GM23248 (cell line): ENCODE measurements at places on chromosomes 5 and 9.
A peak's percentile ranks its signal among the peaks of the same experiment; 100 is the strongest.

- DNase-seq, result peak; percentile 0
Measured at GRCh38 chr9:106284296-106284695, 578.7 kb upstream of the ZNF462 start.

DNA sequence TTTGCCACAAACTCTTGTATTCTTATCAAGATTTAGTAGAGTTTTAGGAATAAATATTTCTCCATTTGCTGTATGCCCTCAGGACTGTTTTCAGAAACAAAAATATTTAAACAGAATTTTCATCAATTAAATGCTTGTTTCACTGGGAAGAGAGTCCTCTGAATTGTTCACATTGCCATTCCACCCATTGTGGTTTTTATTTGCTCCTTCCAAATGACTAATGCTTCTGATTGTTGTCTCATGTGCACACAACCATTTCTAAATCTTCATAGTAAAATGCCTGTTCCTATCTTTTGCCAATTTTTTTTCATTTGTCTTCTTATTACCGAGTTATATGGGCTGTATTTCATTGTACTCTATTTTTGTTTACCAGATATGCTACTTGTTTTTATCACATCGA, 10.6 kb downstream of the MARCOL start:
- DNase-seq, result no peak

DNA sequence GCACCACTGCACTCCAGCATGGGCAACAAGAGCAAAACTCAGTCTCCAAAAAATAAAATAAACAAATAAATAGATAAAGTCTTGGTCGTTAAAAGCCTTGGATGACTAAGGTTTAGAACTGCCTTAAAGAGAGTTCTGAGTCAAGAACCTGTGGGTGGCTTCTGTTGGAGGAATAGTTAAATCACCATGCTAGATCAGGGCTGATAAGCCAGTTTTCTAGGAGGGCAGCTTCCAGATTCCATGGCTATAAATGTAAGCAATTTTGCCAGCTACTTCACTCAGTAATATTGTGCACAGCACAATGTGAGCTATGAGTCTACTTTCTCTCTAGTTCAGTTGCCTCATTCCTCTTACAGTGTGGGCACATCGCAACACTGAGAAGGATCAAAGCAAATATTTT, 242.1 kb upstream of the NUDT12 start:
- peak; percentile 7 for DNase-seq

DNA sequence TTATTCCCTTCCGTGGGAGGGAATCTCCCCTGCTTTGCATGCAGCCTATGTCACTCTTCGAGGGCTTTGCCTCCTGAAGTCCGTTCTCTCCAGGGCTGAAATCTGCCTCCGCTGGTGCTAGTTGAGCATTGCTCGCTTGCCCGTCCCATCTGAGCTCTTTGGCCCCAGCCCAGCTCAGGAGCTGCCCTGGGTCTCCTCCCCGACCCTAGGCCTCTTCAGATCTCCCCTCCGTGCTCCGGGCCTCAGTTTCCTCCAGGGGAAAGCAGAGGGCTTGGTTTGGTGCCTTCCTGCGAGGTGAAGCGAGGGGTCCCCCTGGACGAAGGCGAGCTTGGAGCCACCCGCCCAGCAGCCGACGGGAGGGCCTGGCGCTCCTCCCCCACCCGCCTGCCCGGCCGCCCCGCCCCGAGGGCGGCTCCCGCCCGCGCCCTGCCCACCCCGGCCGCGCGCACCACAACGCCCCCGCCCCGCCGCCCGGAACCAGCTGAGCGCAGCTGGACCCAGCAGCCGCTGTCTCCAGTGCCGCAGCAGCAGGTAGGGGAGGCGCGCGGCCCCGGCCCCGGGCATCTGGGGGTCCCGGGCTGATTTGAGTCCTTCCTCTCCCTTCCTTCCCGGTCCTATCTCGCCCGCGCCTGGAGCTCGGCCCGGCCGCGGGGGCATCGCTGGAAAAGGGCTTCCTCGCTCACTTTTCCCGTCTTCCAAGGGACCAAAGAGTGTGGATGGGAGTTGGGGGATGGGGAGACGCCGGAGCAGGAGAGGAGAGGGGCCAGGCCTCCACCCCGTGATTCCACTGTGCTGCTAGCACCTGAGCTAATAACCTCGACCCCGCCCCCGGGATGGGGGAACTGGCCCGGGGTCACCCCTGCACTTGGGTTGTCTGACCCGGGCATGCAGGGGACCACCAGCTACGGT, at the start of gene GSN:
TSS of gene GSN (plus strand) at position 474 of the 909 bp plus-strand sequence. CDS start 33,810 bp downstream, outside the sequence.
- peak; percentile 87 for DNase-seq

GRCh38 chr9:96514108-96514799, 64.3 kb downstream of the HABP4 start:
- peak; percentile 93 for DNase-seq

- DNase-seq, result no peak
Measured at GRCh38 chr5:41924526-41924871, 582 bp upstream of the FBXO4 start.

DNA sequence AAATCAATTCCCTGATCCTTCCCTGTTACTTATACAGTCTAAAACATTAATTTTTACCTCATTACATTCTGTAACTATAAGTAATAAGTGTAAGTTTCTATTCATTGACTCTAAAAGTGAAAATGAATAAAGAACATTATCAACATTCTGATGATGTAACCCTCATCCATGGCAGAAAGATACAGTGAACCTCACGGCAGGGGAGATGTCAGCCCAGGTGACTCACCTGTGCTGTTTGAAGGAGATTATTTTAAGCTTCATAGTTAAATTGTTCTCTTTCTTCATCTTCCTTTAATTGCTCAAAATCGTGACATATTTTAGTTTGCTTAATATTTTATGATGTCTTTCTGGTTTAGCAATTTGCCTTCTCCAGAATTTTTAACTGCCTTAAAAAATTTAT, 268.1 kb downstream of the FSTL4 start:
- DNase-seq, result no peak

DNA sequence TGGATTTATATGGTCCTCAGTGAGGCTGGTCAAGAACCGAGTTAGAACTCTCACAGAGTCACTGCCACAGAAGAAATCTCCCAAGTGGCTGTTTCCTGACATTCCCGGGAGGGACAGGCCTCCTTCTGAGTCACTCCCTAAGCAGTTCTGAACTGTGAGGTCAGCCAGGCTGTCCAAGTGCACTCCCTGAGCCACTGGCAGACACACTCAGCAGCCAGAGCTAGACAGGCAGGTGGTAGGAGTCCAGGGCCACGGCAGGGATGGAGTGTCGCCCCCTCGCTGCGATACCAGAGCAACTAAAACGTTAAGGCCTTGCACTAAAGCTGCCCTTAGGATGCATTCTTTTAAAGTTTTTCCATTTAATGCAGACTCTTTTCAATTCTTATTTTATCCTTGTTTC, 3.4 kb downstream of the IL4 start:
- peak; percentile 96 for DNase-seq

DNA sequence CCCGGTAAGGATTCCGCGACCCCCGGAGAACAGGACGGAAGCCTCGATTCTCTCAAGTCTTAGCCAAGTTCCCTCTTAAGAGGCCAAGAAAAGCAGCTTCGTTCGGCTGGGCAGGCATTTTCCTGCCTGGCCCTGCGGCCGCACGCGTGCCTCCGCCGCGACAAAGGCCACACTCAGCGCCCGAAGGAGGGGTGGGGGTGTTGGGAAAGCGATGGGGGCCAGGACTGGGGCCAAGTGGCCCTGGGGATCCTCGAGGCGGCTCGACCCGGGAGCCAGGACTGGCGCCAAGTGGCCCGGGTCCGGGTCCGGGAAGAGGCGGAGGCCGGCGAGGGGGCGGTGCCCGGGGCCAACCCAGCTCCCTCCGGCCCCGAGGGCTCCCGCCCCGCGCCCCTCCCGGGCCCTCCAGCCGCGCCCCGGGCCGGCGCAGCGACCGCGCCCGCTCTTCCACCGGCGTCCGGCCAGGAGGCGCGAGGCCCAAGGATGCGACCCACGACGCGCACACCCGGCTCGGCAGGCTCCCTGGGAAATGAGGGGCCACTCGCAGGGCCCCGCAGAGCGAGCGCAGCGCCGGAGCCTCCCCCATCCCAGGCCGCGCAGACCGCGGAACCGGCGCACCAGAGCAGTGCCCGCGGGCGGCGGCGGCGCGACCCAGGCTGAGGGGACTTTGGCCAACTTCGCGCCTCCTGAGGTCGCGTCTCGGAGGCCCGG, 756 bp downstream of the VAV2 start:
- peak; percentile 55 for DNase-seq

GRCh38 chr9:21751998-21752397, 50.4 kb upstream of the MTAP start:
- DNase-seq, result peak; percentile 21
